ENCODE measurements at places on chromosomes 3 and 15.

DNA sequence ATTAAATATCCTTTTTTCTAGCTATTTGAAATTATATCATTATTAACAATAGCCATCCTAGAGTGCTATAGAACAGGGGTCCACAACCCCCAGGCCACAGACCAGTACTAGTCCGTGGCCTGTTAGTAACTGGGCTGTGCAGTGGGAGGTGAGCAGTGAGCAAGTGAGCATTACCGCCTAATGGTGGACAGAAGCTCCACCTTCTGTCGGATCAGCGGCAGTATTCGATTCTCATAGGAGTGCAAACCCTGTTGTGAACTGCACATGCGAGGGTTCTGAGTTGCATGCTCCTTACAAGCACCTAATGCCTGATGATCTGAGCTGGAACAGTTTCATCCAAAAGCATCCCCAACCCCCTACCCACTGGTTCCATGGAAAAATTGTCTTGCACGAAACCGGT lies 11.7 kb downstream of the CLDN16 start:
- DNase-seq = no peak

DNA sequence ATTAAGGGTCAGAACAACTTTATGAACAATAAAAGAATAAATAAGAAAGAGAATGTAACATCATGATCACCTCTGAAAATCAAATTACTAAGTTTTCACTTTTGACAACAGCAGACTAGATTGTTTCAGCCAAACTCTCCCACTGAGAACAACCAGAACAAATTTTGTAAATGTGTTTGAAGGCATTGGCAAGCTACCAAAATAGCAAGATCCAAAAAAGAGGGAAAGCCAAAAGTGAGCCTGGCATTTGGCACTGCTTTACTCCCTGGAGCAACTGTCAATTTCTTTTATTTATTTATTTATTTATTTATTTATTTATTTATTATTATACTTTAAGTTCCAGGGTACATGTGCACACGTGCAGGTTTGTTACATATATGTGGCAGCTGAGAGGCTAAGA lies 67.2 kb downstream of the CFAP44 start:
- DNase-seq = no peak

DNA sequence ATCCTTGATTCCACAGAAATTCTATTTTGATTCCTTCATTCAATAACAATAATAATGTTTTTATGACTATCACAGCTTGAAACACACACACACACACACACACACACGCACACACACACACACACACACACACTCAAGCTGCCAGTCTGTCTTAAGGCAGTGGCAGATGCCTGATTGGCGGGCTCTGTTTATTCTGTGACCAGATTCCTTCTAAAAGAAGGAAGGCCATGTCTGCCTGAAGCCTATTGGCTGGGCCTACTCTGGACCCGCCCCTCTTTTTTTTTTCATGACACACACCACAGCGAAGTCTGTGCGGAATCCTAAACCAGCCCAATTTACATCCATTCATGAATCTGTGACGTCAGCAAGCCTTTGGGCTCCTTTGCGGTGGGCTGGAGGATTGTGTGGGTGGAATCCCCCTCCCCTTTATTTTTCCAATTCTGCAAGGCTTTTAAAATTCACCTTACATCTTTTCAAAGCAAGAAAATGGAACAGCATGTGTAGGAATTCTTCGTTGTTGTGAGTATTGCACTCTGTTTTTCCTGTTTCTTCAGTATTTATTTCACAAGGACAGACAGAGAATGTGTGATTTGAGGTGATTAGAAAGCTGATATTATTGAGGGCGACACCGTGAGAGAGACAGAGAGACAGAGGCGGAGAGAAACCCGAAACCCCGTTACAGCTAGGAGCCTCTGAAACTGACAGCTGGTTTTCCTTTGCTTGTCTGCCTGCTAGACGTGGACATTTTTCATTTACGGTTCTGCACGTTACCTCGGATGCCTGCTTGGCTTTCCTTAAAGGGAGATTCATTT lies at the start of gene MAP3K13:
TSS of gene MAP3K13 (plus strand) at position 287 of the 812 bp plus-strand sequence. CDS start 65,446 bp downstream, outside the sequence.
- peak; percentile 58 for DNase-seq

GRCh38 chr3:21390136-21390535 lies 360.9 kb downstream of the ZNF385D start:
- DNase-seq = peak; percentile 98

DNA sequence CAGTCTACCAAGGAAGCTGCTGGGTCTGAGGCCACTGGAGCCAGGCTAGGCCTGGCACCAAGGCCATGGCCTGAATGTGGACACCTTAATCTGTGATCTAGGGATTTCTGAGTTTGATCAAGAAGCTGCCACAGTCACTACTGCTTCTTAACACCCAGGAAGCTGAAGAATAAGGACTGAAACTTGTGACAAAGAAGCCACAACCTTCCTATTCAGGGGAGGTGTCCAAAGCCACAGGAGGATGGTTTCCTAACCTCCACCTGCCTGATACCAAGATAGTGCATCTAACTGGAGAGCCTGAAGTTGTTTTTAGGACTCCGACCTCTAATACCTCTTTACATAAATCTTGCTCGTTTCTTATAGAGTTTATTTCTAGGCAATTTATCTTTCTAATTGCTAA lies 5.5 kb upstream of the ANO10 start:
- DNase-seq = no peak

GRCh38 chr3:120749843-120750242 lies 7.3 kb downstream of the GTF2E1 start:
- no peak for DNase-seq

- no peak for DNase-seq
Measured at GRCh38 chr3:110887176-110887575, 184.4 kb upstream of the NECTIN3 start.

- no peak for DNase-seq
Measured at GRCh38 chr3:74531491-74531890, 83.0 kb downstream of the CNTN3 start.

DNA sequence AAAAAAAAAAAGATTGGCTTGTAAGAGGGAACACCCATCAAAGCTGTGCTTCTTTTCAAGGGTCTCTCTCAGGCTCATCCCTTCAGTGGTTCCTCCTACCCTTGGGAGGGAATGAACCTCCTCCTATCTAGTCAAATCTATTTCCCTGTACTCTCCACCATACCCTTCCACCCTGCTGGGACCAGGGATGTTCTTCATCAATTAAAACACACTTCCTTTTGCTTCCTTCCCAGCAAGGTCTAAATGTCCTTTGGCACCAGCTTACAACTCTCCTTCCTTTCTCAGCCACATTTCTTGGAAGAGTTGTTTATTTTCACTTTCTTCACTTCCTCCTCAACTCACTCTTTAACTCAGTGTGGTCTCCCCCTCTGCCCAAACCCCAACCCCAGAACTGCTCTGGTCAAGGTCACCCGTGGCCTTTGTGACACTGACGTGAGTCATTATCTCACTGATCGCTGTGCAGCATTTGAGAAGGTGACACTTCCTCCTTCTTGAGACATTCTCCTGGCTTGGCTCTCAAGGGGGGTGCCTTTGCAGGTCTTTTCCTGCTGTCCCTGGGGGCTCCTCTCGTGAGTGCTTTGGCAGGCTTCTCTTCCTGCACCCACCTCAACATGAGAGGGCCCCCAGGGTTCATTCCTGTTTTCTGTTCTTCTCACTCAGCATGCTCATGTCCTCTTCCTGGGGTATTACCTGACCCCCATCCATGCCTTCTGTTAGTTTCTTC lies 210.5 kb upstream of the TLE3 start:
- DNase-seq = no peak

DNA sequence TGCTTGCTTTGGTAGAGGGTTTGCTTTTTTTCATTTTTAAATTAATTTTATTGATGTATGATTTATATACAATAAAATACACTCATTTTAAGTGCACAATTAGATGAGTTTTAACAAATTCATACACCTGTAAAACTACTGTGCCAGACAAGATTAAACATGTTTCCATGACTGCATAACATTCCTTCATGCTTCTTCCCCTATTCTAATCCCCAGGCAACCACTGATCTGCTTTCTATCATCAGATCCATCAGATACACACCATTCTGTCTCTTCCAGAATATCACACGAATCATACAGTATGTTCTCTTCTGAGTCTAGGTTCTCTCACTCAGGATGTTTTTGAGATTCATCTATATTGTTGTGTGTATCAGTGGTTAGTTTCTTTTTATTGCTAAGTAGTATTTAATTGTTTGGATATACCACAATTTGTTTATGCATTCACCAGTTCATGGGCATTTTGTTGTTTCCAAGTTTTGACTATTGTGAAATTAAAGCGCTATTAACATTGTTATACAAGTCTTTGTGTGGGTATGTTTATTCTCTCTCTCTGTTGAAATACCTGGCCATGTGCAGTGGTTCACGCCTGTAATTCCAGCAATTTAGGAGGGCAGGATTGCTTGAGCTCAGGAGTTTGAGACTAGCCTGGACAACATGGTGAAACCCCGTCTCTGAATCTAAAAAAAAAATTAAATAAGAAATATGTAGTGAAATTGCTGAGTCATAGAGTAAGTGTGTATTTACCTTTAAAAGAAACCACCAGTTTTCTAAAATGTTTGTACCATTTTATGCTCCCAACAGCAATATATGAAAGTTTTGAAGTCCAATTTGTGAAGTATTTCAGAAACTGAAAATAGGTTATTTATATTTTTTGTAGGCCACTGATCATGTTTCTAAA lies 7.0 kb upstream of the TFG start:
- no peak for DNase-seq

- DNase-seq = no peak
Measured at GRCh38 chr15:86555939-86556338, 476.3 kb downstream of the AGBL1 start.

DNA sequence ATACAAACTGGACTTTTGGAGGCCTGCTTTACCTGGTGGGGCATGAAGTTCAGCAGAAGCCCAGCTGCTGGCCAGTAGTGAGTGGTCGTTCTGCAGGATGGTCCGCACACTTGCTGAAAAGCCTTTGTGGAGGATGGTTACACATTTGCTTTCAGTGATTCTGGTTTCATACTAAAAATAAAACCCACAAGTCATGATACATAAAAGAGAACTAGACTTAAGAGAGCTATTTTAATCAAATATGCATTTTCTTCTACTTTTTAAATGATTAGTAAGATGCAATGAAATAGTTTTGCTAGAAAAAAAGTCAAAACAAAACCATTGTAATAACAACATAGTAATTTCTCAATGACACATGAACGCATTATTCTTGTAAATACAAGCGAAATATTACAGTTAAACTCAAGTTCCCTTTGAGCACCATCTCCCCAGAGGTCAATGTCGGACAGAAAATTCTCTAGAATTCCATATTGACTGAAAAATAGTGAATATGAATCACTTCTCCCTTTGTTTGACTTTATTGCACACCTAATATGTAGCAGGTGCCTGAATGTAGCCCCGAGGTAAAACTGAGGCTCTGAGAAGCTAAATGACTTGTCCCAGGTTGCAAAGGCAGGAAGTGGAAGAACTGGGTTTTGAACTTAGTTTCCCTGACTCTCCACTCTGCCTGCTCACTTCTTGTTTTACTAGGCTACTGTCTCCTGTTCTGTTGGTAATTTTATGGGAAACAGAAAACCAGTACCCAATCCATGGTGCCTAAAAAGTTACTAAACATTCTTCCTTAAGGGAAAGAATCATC lies 8.3 kb downstream of the IL5RA start:
- DNase-seq = no peak

DNA sequence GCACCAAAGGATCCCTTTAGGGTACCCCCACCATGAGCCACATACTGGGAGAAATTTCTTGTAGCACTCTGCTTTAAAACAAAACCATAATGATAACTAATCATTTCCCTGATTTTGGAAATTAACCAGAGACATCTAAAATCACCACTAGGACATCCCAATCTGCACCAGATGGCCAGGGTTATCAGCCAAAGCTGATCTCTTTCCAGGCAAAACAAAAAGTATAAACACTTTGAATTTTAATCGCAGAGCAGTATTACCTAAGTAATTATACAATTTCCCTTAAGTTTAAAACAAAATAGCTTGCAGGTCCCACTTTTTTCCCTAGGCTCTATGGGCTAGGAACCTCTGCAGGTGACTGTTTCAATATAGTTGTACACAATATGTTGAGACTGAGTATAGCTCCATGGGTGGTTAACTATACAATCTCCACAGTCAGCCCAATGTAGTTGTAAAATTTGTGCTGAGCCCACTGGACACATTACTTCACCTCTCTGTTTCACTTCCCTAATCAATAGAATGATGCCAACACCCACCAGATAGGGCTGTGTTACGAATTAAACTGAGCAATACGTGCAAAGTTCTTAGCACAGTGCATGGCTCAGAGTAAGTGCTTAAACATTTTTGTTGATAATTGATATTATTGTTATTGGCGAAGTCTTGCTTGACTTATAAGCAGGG lies 629 bp upstream of the NOX5 start:
- no peak for DNase-seq

GRCh38 chr15:34613301-34613700 lies 29.9 kb upstream of the GOLGA8B start:
- no peak for DNase-seq

GRCh38 chr15:56371495-56372147 lies 6.4 kb downstream of the TEX9 start:
- no peak for DNase-seq

GRCh38 chr15:23758891-23759290 lies 71.8 kb upstream of the NDN start:
- no peak for DNase-seq

DNA sequence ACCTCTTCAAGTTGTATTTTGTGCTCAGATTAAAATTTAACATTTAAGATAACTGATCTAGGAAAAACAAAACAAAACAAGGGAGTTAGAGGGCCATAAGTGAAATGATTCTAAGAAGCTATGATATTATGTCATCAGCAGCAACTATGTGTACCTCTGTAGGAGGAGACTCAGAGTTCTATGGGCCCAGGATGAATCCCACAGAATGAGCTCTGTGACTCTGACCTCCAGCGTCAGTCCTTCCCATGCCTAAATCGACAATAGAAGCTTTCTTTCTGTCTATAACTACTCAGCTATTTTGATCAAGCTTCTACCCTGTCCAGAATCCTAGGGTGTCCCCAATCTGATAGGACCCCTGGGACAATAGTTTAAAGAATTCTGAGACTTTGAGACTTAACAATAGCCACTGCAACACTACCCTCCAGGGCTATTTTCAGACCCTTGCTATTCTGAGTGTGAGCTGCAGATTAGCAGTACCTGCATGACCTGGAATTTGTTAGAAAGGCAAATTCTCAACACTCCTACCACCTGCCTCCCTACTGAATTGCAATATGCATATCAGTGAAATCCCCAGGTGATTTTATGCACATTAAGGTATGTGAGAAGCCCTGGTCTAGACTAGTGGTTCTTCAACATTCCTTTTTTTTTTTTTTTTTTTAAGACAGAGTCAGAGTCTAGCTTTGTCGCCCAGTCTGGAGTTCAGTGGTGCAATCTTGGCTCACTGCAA lies 66.7 kb downstream of the ARHGAP31 start:
- DNase-seq = no peak

Measured in GM04503 (cell line).